ENCODE measurements at places on chromosomes 3 and 15.

- no peak for DNase-seq
Observed at GRCh38 chr15:38128921-38129320, 123.7 kb upstream of the SPRED1 start.

DNA sequence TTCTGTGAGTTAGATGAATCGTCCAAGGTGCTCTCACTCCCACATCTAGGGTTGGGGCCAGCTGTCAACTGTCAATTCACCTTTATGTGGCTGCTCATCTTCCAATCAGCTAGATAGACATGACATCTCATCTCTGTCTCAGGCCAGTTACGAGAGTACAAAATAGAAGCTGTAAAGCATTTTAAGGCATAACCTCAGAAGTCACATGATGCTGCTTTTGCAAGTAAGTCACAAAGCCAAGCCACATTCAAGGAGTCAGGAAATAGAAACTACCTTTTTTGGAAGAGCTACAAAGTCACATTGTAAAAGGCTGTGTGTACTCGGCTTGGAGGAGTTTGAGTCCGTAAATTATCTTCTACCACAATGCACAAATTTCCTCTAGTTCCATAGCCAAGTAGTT lies 5.1 kb upstream of the CCR1 start:
- DNase-seq, result no peak

- no peak for DNase-seq
Observed at GRCh38 chr3:14179114-14179465, 473 bp downstream of the LSM3 start.

- no peak for DNase-seq
Observed at GRCh38 chr15:44698641-44699040, 12.5 kb downstream of the PATL2 start.

DNA sequence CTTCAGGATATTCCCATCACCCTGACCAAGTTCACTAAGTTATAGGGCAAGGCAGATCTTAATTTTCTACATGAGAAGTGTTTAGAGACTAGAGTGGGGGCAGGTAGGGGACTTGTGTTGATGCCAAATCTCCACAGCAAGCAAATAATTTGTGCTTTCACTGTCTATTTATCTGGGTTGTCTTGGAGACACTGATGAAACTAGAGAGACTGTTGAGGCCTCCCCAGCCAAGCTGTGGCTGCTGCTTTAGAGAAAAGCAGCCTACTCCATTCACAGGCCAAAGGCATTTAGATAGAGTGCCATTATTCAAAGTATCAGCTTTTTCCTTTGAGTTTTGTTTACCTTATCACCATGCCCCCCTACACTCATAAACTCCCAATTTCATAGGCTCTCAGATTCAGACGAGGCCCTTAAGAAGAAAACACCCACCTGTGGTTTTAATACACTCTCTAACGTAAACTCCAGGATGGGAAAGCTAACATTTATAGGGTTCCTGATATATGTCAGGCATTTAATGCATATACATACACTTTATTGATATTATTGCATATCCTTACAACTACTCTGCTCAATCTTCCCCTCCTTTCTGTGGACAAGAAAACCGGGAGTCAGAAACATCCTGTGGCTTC lies 130.4 kb upstream of the FOXB1 start:
- no peak for DNase-seq

- no peak for DNase-seq
Observed at GRCh38 chr15:101712078-101712477, 12.2 kb downstream of the TARS3 start.
